ENCODE measurements at places on chromosomes 7 and 10.
A peak's percentile ranks its signal among the peaks of the same experiment; 100 is the strongest.

DNA sequence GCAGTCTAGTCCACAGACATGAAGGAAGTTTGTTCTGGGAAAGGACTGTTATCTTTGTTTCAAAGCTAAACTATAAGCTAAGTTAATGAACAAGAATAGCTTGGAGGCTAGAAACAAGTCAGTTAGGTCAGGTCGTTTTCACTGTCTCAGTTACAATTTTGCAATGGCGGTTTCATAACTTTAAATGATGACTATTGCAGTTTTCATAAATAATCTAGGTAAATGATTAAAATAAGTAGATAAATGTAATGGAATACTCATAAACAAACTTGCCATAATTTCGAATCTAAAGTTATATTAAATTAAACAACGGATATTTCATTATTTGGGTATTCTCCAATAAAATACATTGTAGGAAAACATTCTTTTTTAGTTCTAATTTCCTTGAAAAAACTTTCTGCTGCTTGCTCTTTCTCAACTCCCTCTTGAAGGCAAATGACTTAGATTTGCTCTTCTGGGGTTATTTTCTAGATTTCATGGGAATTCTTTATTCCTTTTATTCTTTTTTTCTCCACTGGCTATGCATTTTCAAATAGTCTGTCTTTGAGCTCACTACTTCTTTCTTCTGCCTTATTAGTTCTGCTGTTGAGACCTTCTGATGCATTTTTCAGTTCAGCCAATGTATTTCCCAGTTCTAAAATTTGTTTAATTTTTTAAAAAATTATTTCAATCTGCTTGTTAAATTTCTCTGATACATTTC, 103.8 kb upstream of the APBB1IP start:
- no peak for DNase-seq

- DNase-seq = no peak
Observed at GRCh38 chr7:5712566-5712965, 68.9 kb downstream of the RNF216 start.

- no peak for DNase-seq
Observed at GRCh38 chr7:41809116-41809515, 106.2 kb upstream of the INHBA start.

DNA sequence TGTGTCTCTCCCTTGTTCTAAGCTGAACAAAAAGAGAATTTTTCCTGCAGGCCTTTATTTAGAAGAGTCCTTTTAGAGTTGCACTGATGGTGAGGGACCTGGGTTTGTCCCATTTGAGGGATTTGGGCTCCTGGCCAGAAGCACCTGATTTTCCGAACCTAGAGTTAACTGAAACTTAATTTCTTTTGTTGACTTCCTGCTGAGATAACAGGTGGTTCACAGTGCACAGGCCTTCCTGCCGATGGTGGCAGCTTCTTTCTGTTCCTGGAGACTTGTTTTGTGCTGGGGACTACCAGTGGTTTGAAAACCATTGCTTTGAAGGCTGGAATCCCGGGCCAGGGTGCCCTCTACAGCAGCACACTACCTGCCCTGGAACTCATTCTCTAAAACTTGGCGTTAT, 99.2 kb downstream of the SUGCT start:
- no peak for DNase-seq

DNA sequence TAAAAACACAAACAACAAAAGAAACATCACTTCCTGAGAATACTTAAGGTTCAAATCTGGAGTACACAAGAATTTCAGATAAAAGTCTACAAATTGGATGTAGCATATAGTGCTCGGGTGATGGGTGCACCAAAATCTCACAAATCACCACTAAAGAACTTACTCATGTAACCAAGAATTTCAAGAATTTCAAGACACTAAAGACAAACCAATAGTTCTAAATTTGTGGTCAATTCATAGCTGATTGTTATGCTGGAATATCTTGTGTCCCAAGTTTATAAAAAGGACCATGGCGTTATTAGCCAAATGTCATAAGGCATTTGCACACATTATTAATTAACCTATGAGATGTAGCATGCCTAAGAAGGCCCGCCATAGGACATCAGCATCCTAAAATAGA, 1204.1 kb upstream of the AUTS2 start:
- no peak for DNase-seq

DNA sequence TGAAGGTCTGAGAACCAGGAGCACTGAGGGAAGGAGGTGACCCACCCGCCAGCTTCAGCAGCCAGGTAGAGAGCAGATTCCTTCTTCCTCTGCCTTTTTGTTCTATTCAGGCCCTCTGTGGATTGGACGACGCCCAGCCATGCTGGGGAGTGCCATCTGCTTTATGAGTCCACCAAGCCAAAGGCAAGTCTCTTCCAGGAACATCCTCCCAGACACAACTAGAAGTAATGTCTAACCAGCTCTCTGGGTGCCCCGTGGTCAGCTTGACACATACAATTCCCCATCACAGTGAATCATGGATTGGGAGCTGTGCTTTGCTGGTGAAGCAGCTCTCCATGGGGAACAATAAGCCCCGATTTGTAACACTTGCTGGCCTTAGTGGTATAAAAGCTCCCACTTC, 125.2 kb downstream of the CCDC3 start:
- no peak for DNase-seq

DNA sequence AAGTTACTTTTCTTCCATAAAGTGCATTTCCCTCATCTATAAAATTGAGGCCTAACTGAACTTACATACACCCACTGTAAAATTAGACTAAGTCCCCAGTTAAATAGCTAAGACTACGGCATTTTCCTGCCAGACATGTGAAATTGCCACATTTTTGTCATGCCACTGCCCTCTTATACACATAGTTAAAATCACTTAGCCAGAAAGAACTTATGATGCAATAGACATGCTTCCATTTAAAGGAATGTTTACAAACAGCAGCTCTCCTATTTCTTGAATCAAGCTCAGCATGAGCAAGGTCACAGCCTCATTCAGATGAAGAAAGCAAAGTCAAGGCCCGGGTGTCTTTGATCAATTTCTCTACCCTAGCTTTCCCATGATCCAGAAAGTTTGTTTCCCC, 175.7 kb downstream of the LRRN3 start:
- peak; percentile 62 for DNase-seq
